ENCODE measurements at places on chromosomes 16 and 17. TPM values are rescaled to one million over a fixed set of nuclear protein-coding genes. Genes with fewer than 3 reads are reported as not detected.

DNA sequence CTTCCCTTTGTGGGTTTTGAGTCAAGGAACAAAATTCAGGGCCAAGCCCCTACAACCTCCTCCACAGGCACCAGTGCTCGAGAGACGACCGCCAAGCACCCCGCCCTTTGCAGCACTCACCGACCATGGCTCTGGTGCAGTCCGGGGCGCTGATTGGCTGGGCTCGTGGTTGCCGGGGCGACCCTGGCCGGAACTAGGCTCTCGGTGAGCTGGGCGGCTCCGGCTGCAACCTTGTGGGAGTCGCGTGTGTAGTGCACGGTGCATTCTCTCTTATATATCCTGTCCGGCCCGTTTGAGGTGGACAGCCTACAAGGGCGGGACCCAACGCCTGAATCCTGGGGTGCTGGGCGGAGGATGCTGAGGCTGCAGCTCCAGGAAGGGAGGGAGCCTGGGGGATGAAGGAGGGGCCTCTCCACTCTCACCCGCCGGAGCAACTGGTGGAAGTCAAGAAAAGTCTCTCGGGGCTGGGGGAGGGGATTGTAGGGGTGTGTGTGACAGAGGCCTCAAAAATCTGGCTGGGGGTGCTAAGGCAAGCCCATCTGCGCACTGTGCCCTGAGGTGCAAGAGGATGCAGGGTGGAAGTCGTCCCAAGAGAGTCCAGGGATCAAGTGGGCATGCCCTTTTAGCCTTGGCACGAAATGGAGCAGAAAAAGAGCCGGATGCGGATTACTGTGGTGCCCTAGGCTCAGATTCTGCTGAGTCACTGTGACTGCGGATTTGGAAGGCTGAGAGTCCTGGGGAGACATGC, at the start of gene NQO1:
Gene NQO1, minus strand, starts transcription at position 248 of the 748 bp plus-strand sequence. Its CDS starts 121 bp downstream, at position 127.
- peak within 1 kb of the TSS; percentile 84 for H3K4me3 ChIP-seq
- no peaks in the 10 kb centered on the region for H3K27me3 ChIP-seq
- no peaks in the 10 kb centered on the region for H3K36me3 ChIP-seq
- peak within 1 kb of the TSS; percentile 89 for H3K27ac ChIP-seq
- H3K4me1 ChIP-seq: no peaks in the 10 kb centered on the region
- DNase-seq: peak; percentile 94

DNA sequence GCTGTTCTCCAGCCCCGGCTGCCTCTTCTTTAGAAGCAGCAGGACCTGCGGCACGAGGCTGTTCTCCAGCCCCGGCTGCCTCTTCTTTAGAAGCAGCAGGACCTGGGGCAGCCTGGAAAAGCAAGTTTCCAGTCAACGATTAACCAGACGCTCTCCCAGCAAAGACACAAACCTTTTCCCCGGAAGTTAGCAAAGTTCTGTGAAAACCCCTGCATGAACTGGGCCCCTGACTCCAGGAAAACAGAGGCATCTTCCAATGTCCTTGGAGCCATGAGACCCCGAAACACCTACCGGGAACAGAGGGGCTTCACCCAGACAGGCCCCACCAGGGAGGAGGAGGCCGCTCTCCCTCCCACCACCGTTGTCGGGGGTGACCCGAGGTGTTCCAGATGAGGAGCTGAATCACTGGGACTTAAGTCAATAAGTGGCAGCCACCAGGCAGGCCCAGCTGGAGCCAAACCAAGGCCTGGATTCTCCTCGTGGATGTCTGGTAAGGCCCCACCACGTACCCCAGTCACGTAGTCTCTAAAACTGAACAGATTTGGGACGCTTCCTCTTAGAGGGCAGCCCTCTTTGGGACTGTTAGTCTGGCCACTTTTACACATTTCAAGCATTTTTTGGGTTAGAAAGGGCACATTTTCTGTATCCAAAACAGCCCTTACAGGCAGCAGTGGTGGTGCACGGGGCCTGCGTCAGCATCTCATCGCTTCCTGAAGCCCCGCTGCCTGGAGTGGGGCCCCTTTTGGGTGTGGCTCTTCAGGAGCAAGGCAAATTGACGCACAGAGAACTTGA, at the start of gene RPH3AL:
Gene RPH3AL, minus strand, starts transcription at position 387 of the 792 bp plus-strand sequence. CDS start 25,264 bp downstream, outside the sequence.
- H3K27ac ChIP-seq: peak within 1 kb of the TSS; percentile 97
- peak within 1 kb of the TSS; percentile 67 for H3K4me3 ChIP-seq
- H3K4me1 ChIP-seq: peaks cover 69% of the 10 kb centered on the region
- no peaks in the 10 kb centered on the region for H3K36me3 ChIP-seq
- no peaks in the 10 kb centered on the region for H3K27me3 ChIP-seq

IGFBP4 gene
- total RNA-seq: 743 TPM

CCL23 gene
- 18.1 TPM for total RNA-seq

STH gene
- total RNA-seq: not detected

DNA sequence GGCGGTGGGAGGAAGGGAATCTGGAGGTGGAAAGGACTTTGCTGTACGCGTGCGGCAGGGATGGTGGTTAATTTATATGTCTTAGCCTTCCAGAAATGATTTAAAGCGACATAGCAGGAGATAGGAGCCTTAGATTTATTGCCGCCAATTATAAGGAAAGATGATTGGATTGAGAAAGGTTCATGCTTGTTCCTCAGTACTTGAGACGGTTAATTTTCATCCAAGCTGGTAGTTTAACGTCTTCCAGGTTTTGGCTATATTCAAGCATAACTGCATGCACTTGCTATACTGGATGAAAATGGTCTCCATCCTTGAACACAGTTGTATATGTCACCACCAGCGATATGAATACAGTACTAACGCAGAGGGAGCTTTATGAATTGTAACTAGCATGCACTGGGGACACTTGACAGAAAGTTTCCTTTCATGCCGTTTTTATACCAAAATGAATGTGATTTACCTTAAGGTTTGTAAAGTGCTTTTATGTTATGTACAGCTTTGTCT, 610 bp upstream of the PEX12 start:
- DNase-seq: no peak
- H3K4me1 ChIP-seq: peaks cover 14% of the 10 kb centered on the region
- H3K36me3 ChIP-seq: peaks cover 7% of the 10 kb centered on the region
- H3K27me3 ChIP-seq: no peaks in the 10 kb centered on the region
- H3K4me3 ChIP-seq: peak overlapping the region; percentile 75
- H3K27ac ChIP-seq: peak overlapping the region; percentile 81

VPS35L gene
- total RNA-seq: 63.5 TPM

DNA sequence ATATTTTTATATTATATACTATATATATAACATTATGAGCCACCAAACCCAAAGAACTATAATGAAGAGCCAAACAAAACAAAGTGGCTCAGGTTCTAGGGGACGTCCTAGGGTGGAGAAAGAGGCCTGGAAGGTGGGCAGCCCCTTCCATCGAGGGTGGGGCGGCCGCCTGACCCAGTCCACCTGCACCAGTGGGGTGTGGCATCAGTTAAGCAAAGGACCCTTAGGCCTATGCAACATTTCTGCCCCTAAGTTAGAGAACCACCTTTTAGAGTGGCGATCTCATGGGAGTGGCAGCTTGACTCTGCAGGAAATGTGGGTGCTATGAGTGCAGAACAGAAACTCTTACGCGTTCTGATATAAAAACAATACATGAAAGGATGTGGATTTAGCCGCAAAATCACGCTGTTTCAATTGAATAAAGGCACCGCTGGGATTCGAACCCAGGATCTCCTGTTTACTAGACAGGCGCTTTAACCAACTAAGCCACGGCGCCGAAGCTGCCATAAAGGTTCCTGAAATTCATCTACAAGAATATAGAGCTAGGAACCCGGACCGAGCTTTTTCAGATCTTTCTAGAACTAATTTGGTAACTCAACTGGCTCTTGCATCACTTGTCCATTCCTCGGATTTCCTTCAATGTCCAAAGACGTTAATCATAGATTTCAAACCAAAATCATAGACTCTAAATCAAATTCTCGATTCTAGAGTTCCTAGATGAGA, 15.6 kb upstream of the AURKB start:
- peaks cover 5% of the 10 kb centered on the region for H3K4me1 ChIP-seq
- peak; percentile 53 for DNase-seq
- no peaks in the 10 kb centered on the region for H3K27me3 ChIP-seq
- H3K4me3 ChIP-seq: peak overlapping the region; percentile 29
- H3K27ac ChIP-seq: no peak overlapping the region

TNFRSF17 gene
- 3.0 TPM for total RNA-seq

BRIP1 gene
- total RNA-seq: 0.54 TPM

DNA sequence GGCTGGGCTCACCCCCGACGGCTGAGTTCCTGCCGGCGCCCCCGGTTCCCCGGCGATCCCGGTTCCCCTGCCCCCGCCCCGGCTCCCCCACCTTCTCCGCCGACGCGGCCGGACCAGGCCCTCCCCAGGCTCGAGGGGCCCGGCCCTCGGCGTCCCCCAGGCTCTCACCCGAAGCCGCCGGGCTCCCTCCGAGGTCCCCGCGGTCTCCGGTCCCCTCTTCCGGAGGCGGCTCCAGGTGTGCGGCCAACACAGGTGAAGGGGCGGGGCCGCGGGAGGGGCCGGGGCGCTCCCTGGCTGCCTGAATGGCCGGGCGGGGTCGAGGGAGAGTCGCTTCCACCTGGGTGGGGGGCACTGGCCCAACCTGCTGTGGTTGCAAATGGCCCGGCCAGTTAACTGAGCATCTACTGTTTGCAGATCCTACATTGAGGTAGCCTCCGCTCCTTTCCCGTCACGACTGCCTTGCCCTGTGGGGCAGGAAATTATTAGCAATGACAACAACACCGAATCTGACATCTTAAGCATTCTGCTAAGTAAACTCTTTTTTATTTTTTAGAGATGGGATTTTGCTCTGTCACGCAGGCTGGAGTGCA, at the start of gene BICDL2:
Gene BICDL2, minus strand, starts transcription at position 219 of the 590 bp plus-strand sequence. CDS start 1,448 bp downstream, outside the sequence.
- H3K36me3 ChIP-seq: no peaks in the 10 kb centered on the region
- peaks cover 14% of the 10 kb centered on the region for H3K27me3 ChIP-seq
- H3K27ac ChIP-seq: no peak within 1 kb of the TSS
- no peak within 1 kb of the TSS for H3K4me3 ChIP-seq
- no peaks in the 10 kb centered on the region for H3K4me1 ChIP-seq

MT1G gene
- total RNA-seq: 33.6 TPM

DNA sequence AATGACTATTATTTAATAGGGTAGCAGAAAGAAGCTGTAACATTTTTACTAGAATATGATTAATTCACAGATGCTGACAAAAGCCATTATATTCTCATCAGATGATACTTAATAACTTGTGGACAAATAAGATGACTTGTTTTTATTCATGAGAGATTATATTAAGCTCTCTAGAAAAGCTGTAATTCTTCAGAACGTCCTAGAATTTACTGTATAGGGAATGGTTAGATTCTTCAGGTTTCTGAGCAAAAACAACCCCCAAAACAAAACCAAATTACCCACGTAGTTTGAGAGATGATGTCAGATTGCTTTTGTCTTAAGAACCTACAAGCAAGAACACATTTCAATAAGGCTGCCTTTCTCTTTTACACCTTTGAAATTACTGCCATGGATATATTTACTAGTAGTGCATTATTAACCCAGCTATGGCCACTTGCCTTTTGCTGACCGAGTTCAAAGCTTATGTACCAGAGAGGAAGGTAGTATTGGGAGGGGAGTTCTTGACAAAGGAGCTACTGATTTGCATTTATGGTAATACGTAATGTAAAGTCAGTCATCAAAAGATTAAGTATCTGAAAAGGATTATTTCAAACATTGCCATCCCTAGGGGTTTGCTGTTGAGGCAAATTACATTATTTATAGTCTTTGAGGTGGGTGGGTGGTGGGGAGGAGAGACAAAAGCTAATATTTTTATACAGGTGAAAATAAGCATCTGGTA, 51.7 kb downstream of the NLK start:
- no peak for DNase-seq
- peaks cover 3% of the 10 kb centered on the region for H3K4me1 ChIP-seq
- H3K36me3 ChIP-seq: no peaks in the 10 kb centered on the region

DNA sequence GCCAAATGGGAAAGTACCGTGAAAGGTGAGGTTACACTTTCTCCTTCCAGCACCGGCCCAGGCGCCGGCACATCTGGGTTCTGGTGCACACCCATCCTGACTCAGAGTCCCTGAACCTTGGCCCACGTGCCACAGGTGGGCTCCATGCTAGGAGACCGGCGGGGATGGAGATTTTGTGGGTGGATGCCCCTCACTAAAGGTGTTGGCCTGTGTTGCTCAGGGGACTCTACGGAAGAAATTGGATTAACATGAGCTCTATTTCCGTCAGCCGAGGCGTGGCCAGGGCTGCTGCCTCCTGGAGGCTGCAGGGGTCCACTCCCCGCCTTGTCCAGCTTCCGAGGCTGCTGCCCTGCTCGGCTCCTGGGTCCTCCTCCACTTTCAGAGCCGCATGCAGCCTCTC, 30.8 kb downstream of the FBXO31 start:
- no peak for DNase-seq
- H3K4me3 ChIP-seq: no peak overlapping the region
- no peaks in the 10 kb centered on the region for H3K36me3 ChIP-seq
- H3K27me3 ChIP-seq: no peaks in the 10 kb centered on the region
- no peaks in the 10 kb centered on the region for H3K4me1 ChIP-seq

XYLT1 gene
- 7.6 TPM for total RNA-seq

TNK1 gene
- 9.3 TPM for total RNA-seq

DNA sequence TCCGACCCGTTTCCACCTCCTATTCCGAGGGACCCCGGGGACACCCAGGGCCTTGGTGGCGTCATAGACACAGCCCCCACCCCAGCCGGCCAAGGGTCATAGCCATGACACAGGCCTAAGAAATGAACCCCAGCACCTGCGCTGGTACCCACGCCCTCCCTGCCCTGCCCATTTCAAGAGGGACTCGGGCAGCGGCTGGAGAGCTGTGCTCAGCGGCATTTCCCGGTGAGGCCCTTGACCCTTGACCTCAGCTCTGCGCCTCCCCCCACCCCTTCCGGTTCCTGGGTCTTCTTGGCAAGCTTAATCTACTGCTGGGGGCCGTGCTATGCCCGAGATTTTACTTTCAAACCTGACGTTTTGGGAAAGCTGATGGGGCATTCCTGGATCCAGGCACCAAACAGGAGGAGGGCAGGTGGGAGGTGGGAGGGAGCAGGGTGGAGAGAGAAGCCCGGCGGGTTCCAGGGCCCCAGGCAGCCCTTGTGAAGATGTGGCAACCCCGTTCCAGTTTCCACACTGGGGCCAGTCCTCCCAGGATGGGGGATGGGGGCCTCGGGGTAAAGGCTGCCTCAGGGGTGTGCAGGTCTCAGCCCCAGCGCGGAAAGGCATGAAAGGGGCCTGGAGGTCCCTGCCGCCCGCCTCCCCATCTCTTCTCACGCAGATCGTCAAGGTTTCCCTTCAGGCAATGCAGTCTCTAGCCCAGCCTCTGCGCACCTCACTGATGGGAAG, at the start of gene SLC22A31:
Gene SLC22A31, minus strand, starts transcription at position 414 of the 726 bp plus-strand sequence. Its CDS starts 36 bp downstream, at position 378.
- no peak within 1 kb of the TSS for H3K27ac ChIP-seq
- no peaks in the 10 kb centered on the region for H3K4me1 ChIP-seq
- peak; percentile 74 for DNase-seq
- no peaks in the 10 kb centered on the region for H3K36me3 ChIP-seq

DYNLL2 gene
- total RNA-seq: 43.2 TPM

- H3K27ac ChIP-seq: no peak overlapping the region
- H3K4me1 ChIP-seq: no peaks in the 10 kb centered on the region
- H3K36me3 ChIP-seq: no peaks in the 10 kb centered on the region
- no peak overlapping the region for H3K4me3 ChIP-seq
Measured at GRCh38 chr16:67996666-67997065, 2.6 kb downstream of the DPEP2 start.

SEZ6L2 gene
- 32.4 TPM for total RNA-seq

TAC4 gene
- 0.47 TPM for total RNA-seq

DNA sequence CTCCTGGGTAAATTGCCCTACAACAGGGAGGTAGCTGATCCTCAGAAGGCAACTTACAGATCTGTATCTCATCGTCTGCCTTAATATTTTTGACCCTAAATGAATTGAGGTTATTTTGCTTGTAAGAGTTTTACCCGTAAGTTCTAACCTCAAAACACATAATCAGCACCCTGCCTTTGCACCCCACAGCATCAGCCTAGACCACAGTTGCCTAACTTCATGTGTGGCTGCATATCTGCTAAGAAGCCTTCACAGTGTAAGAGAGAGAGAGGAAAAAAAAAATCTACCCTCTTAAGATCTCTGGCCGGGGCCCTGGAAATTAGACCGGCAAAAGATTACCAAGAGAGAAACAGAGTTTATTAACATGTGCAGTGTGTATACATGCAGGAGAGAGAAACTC, 76.9 kb downstream of the ARHGAP44 start:
- no peaks in the 10 kb centered on the region for H3K4me1 ChIP-seq
- no peaks in the 10 kb centered on the region for H3K27me3 ChIP-seq
- DNase-seq: no peak
- H3K27ac ChIP-seq: no peak overlapping the region
- no peak overlapping the region for H3K4me3 ChIP-seq

METTL16 gene
- total RNA-seq: 37.2 TPM
